ENCODE measurements at places on chromosomes 6 and 20.

- H3K4me3 ChIP-seq: no peak overlapping the region
- no peaks in the 10 kb centered on the region for H3K27me3 ChIP-seq
- no peak for DNase-seq
- H3K4me1 ChIP-seq: no peaks in the 10 kb centered on the region
Observed at GRCh38 chr20:7770046-7770445, 170.2 kb downstream of the HAO1 start.

- H3K27ac ChIP-seq: no peak overlapping the region
- DNase-seq: no peak
- peaks cover 10% of the 10 kb centered on the region for H3K4me1 ChIP-seq
Observed at GRCh38 chr6:129492260-129492659, 217.7 kb downstream of the ARHGAP18 start.

- H3K27ac ChIP-seq: no peak overlapping the region
- peaks cover 6% of the 10 kb centered on the region for H3K27me3 ChIP-seq
- H3K4me1 ChIP-seq: peaks cover 4% of the 10 kb centered on the region
- no peak overlapping the region for H3K4me3 ChIP-seq
- no peaks in the 10 kb centered on the region for H3K36me3 ChIP-seq
Observed at GRCh38 chr20:41654292-41654691, 36.1 kb upstream of the CHD6 start.

DNA sequence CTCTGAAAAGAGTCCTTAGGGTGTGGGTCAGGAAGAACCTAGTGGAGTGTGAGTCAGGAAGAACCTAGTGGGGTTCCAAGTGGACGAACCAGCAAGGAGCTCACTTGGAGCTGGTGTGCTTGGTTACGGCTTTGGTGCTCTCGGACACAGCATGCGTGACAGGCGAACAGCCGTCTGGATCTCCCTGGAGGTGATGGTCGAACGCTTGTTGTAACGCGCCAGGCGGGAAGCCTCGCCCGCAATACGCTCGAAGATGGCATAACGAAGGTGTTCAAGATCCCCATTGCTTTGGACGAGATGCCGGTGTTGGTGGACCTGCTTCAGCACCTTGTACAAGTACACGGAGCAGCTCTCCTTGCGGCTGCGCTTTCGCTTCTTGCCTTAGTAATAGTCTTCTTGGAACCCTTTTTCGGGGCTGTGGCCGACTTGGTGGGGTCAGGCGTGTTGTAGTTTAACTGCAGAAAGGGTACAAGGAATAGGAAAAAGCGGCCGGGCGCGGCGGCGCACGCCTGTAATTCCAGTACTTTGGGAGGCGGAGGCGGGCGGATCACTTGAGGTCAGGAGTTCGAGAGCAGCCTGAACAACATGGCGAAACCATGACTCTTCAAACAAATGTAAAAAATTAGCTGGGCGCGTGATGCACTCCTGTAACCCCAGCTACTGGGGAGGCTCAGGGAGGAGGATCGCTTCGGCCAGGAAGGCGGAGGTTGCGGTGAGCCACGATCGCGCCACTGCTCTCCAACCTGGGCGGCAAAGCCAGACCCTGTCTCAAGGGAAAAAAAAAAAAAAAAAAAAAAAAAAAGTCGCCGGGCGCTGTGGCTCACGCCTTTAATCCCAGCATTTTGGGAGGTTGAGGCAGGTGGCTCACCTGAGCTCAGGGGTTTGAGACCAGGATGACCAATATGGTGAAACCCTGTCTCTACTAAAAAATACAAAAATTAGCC lies 48.0 kb downstream of the OR2B2 start:
- no peaks in the 10 kb centered on the region for H3K27me3 ChIP-seq
- peak overlapping the region; percentile 45 for H3K4me3 ChIP-seq
- peaks cover 15% of the 10 kb centered on the region for H3K4me1 ChIP-seq
- H3K36me3 ChIP-seq: no peaks in the 10 kb centered on the region
- no peak for DNase-seq
- H3K27ac ChIP-seq: peak overlapping the region; percentile 73

DNA sequence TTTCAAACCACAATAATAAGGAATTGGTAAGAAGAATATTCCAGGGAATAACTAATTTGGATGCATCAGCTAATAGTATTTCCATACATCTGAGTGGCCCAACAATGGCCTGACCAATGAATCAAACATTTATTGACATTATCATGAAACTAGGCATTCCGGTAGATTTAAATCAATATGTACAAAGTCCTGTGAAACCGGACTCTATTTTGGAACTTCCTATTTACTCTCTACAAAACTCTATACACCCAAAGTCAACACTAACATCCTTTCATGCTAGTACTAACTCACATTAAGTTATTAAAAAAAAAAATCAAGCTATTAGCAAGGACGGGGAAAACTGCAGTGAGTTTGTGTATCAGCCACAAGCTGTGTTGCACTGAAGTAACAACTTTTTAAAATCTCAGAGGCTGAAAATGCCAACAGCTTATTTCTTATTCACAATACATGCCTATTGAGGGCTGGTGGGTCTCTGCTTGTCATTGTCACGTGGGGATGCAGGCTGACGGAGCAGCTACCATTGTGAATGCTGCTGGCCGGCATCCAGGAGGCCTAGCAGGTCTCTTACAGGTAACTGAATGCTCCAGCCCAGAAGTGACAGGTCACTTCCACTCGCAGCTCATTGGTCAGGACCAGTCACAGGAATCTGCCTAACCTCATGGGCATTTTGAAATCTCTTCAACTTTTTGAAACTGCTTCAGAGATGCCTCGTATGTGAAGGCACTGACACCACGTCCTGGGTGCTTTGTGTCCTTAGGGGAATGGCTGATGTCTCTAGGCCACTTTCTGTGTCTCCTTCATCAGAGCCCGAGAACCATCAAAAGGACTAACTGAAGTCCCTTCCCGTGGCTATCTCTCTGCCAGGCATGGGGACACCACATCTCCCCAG lies 76.3 kb downstream of the SLC22A23 start:
- no peak for DNase-seq
- peaks cover 24% of the 10 kb centered on the region for H3K4me1 ChIP-seq
- no peaks in the 10 kb centered on the region for H3K36me3 ChIP-seq
- no peak overlapping the region for H3K4me3 ChIP-seq
- H3K27ac ChIP-seq: no peak overlapping the region
- no peaks in the 10 kb centered on the region for H3K27me3 ChIP-seq

- H3K27ac ChIP-seq: no peak overlapping the region
- DNase-seq: no peak
- no peaks in the 10 kb centered on the region for H3K4me1 ChIP-seq
- H3K27me3 ChIP-seq: no peaks in the 10 kb centered on the region
- no peaks in the 10 kb centered on the region for H3K36me3 ChIP-seq
- no peak overlapping the region for H3K4me3 ChIP-seq
Observed at GRCh38 chr6:75856902-75857301, 107.9 kb downstream of the MYO6 start.

DNA sequence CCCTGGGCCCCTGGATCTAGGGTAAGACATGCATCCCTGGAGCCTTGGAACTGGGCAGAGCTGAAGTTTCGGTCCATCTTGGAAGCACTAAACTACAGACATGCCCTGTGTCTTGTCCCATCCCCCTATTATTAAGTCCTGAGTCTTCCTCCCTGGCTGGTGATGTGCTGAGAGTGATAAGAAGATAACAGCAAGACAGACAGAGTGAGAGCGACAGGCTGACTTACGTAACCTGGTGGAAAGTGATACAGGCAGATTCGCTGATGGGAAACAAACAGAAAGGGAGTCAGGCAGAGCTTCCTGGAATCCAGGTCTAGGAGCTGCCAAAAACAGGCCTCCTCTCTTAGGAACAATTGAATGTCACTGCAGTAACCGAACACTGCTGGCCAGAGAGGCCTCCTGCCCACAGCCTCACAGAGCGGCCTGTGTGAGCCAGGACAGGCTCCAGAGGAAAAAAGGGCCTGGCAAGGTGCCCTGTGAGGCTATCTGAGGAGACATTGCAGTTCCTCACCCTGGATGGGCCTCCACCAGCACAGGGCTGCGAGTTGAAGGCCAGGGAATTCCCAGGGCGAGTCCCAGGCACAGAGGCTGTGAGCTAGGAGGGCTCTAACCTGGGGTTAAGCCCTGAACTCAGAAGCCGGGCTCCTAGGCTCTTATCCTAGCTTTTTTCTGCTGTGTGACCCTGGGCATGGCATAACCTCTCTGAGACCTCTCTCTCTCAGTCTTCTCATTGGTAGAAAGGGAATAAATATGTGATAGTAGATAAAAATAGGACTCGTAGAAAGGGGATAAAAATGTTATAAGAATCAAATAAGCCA lies 34.2 kb upstream of the B4GALT5 start:
- H3K36me3 ChIP-seq: no peaks in the 10 kb centered on the region
- DNase-seq: peak; percentile 67
- no peak overlapping the region for H3K4me3 ChIP-seq
- H3K4me1 ChIP-seq: peaks cover 11% of the 10 kb centered on the region

GRCh38 chr6:142824426-142824825 lies 120.5 kb downstream of the HIVEP2 start:
- H3K4me1 ChIP-seq: no peaks in the 10 kb centered on the region
- no peak overlapping the region for H3K27ac ChIP-seq
- no peaks in the 10 kb centered on the region for H3K36me3 ChIP-seq
- H3K4me3 ChIP-seq: no peak overlapping the region
- H3K27me3 ChIP-seq: no peaks in the 10 kb centered on the region

GRCh38 chr6:170145272-170145592 lies 145.6 kb downstream of the DLL1 start:
- no peaks in the 10 kb centered on the region for H3K4me1 ChIP-seq
- DNase-seq: no peak
- no peak overlapping the region for H3K27ac ChIP-seq
- no peaks in the 10 kb centered on the region for H3K36me3 ChIP-seq
- H3K4me3 ChIP-seq: no peak overlapping the region

DNA sequence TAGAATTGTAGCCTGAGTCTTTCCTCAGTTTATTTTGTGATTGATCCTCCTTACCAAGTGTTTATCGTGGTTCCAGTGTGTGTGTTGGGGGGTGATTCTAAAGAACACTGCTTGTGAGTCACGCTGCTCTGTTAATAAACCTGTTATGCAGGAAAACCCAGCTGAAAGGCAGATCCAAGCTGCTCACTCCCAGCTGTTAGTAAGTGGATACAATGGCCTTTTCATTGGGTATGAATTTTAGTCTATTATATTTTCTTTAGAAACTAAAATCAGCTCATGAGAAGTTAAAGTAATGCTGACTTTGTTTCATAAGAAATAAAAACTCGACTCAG lies 12.2 kb upstream of the DSTN start:
- H3K36me3 ChIP-seq: no peaks in the 10 kb centered on the region
- H3K27me3 ChIP-seq: no peaks in the 10 kb centered on the region
- peaks cover 6% of the 10 kb centered on the region for H3K4me1 ChIP-seq
- peak; percentile 18 for DNase-seq
- no peak overlapping the region for H3K4me3 ChIP-seq

- H3K4me3 ChIP-seq: no peak overlapping the region
- no peak overlapping the region for H3K27ac ChIP-seq
- H3K36me3 ChIP-seq: no peaks in the 10 kb centered on the region
- peaks cover 20% of the 10 kb centered on the region for H3K4me1 ChIP-seq
Observed at GRCh38 chr6:33827546-33828451, 24.0 kb upstream of the MLN start.

GRCh38 chr6:157148391-157149323 lies 174.7 kb downstream of the TMEM242 start:
- H3K36me3 ChIP-seq: peaks cover 30% of the 10 kb centered on the region
- H3K27ac ChIP-seq: no peak overlapping the region
- H3K4me3 ChIP-seq: no peak overlapping the region
- H3K27me3 ChIP-seq: no peaks in the 10 kb centered on the region
- no peak for DNase-seq
